ENCODE measurements at places on chromosomes 12 and 14.
A peak's percentile ranks its signal among the peaks of the same experiment; 100 is the strongest.

DNA sequence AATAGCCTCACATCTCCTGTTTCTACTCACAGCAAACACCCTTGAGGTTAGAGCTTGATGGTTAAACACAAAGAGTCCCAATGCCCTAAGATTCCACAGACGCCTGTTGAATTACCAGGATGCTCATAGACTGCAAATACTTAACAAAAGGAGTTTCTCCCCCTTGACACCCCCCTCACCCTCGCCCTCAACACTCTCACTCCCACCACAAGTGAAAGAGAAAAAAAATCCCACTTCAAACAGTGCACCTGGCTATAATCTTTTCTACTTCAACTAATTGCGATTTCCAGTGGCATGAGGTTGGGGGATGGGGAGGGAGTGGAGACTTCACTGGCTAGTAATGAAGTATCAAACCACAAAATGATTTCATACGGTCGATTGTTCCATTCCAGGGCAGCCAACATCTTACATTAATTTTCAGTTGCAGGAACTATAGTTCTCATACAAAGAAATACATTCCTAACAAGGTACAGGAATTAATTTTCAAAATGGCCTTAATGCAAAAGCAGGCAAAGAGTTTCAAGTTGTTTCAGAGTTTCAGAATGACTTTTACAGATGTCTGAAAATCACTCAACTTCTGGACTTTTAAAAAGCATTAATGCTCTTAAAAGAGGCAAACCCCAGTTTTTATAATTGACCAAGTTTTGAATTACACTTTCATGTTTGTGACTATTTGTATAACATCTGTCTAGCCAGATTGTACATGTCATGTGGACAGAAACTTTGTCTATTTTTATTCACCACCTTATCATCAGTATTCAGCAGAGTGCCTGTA lies 390.7 kb downstream of the C12orf75 start:
- no peak for DNase-seq

- no peak for DNase-seq
Measured at GRCh38 chr12:73599268-73599667, 938.4 kb upstream of the ATXN7L3B start.

- no peak for DNase-seq
Measured at GRCh38 chr12:54701940-54702592, 53.9 kb upstream of the DCD start.

- peak; percentile 9 for DNase-seq
Measured at GRCh38 chr12:126944684-126945083, 1322.3 kb upstream of the TMEM132C start.

DNA sequence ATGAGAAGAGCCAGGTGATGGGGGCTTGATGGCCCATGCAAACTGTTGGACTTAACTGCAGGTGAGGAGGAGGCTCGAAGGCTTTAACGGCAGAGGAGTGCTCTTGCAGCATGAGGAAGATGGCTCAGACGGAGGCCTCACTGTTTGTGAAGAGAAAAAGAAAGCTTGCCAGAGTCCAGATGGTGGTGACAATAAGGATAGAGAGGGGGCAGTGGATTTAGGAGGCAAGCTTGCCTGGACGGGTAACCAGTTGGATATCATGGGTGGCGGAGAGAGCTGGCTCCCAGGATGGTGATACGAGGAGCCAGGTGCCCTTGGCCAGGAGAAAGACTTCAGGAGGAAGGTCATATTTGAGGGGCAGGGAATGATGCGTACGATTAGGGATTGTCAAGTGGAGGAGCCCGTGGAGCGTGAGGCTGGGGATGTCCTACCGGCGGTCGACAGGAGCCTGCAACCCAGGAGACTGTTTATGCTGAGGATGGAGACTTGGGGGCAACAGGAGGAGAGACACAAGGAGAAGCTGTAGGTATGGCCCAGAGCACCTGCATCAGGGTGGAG lies 71.8 kb downstream of the CACNA1C start:
- no peak for DNase-seq
